H1 (cell line): ENCODE measurements at places on chromosomes 1 and 21. TPM values are rescaled to one million over a fixed set of nuclear protein-coding genes. Genes with fewer than 3 reads are reported as not detected.

HOOK1 gene
- total RNA-seq, result 34.5 and 39.5 TPM in 2 replicates

CRP gene
- total RNA-seq, result not detected in 2 replicates

DNA sequence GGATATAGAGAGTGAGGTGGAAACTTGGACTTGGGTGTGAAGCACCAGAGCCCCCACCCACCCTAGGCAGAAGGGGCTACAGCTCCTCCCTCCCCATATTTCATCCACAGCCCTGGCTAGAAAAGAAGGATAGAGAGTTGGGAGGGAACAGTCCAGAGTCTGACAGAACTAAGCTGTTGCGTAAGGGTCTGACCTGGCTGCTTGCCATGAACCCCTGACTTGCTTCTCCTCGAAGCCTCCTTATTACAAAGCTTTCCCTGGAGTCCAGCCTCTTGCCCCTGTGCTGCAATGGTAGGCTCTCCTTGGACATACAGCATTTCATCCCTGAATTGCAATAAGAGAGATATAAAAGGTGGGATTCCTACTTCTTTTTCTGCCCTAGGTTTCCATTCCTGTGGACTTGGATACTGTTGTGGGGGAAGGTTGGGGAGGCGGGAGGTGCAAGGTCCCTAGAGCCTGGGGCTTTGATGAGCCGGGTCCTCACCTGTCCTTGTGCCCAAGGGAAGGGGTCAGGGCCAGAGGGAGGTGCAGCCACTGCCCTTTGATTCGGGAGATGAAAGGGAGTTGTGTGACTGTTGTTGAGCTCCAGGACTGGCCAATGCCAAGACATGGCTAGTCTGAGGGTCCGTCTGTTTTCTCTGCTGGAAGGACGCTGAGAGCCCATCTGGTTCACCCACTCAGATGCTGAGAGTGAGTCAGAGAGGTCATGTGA, 2.7 kb downstream of the RHBG start:
- no peaks in the 10 kb centered on the region for H3K36me3 ChIP-seq
- no peak overlapping the region for H3K4me3 ChIP-seq
- no peak for DNase-seq
- H3K4me1 ChIP-seq, result peaks cover 7% of the 10 kb centered on the region
- H3K27ac ChIP-seq, result no peak overlapping the region

- DNase-seq, result no peak
- no peak overlapping the region for H3K27ac ChIP-seq
- H3K4me1 ChIP-seq, result no peaks in the 10 kb centered on the region
- no peaks in the 10 kb centered on the region for H3K36me3 ChIP-seq
- no peaks in the 10 kb centered on the region for H3K27me3 ChIP-seq
These were observed 491.6 kb upstream of the C1orf87 start for GRCh38 chr1:60564916-60565750.

DNA sequence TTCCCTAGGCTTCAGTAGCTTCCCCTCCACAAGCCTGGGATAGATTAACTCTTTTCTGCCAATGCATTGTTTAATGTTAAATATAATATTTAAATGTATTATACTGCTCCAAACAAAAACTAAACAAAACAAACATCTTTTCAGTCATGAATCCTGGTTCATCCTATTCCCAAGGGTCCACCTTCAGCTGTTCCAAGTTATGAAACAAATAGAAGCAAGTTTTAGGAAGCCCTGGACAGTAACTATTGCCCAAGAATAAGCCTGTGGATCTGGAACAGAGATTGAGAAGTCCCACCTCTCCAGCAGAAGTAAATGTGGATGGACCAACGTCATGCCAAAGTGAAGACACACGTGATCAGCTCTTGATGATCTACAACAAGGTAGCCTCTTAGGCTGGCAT, 408.1 kb downstream of the SETD4 start:
- no peak for DNase-seq
- H3K36me3 ChIP-seq, result no peaks in the 10 kb centered on the region
- H3K4me3 ChIP-seq, result no peak overlapping the region

GRCh38 chr1:7401814-7402547, 369.1 kb upstream of the VAMP3 start:
- H3K4me1 ChIP-seq, result peaks cover 2% of the 10 kb centered on the region; the same call in 1 of the 2 replicates
- no peak overlapping the region for H3K4me3 ChIP-seq
- no peaks in the 10 kb centered on the region for H3K36me3 ChIP-seq
- peak; percentile 34 for DNase-seq
- no peak overlapping the region for H3K27ac ChIP-seq

DNA sequence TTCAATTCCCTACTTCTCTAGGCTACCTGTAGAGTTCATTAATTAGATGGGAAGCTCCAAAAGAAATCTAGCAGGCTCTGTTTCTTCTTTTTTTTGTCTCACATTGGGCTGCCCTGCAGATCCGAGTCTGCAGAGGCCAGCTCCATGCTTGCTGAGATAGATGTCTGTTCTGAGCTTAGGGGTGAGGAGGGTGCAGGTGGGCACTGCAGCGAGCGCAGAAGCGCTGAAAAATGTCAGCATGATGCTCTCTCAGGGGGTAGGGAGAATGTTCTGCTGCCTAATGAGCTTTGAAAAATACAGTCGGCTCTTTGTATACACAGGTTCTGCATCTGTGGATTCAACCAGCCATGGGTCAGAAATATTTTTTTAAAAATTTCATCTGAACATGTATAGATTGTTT, 56.8 kb upstream of the KCNA3 start:
- DNase-seq, result no peak
- no peak overlapping the region for H3K4me3 ChIP-seq
- H3K27me3 ChIP-seq, result no peaks in the 10 kb centered on the region
- no peaks in the 10 kb centered on the region for H3K4me1 ChIP-seq
- no peak overlapping the region for H3K27ac ChIP-seq

DNA sequence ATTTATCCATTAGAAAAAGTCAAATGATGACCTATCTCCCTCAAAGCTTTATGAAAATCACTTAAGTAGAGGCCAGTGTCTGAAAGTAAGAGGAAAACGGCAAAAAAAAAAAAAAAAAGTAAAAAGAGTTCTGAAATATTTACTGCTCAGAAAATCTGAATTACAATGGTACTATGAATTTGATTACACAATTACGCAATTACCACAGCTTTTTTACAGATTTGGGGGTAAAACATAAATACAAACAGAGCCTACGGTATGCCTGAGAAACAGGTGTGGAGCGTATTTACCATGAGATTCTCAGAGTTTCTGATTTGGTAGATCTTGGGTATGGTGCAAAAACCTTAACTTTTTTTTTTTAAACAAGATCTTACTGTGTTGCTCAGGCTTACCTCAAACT, 15.9 kb upstream of the FBXO28 start:
- DNase-seq, result no peak
- no peak overlapping the region for H3K4me3 ChIP-seq
- H3K27me3 ChIP-seq, result no peaks in the 10 kb centered on the region
- no peak overlapping the region for H3K27ac ChIP-seq
- no peaks in the 10 kb centered on the region for H3K36me3 ChIP-seq
- H3K4me1 ChIP-seq, result no peaks in the 10 kb centered on the region

GRCh38 chr1:53740621-53741105, 1.7 kb upstream of the GLIS1 start:
- peaks cover 52% of the 10 kb centered on the region for H3K27me3 ChIP-seq
- H3K36me3 ChIP-seq, result no peaks in the 10 kb centered on the region
- DNase-seq, result no peak
- peaks cover 3% of the 10 kb centered on the region for H3K4me1 ChIP-seq
- H3K4me3 ChIP-seq, result no peak overlapping the region

DNA sequence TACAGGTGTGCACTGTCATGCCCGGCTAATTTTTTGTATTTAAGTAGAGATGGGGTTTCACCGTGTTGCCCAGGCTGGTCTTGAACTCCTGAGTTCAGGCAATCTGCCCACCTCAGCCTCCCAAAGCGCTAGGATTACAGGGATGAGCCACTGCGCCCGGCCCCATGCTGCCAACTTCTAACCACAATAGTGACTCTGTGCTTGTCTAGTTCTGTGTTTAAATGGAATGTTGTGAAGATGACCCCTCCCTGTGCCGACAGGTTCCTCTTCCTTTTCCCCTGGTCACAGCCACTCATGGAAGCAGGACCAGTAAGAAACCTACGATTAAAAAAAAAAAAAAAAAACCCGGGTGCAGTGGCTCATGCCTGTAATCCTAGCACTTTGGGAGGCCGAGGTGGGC, 4.7 kb downstream of the MAP1LC3C start:
- H3K27me3 ChIP-seq, result no peaks in the 10 kb centered on the region
- H3K27ac ChIP-seq, result no peak overlapping the region
- H3K36me3 ChIP-seq, result no peaks in the 10 kb centered on the region
- no peak overlapping the region for H3K4me3 ChIP-seq
- peaks cover 2% of the 10 kb centered on the region for H3K4me1 ChIP-seq

- no peaks in the 10 kb centered on the region for H3K27me3 ChIP-seq
- H3K4me1 ChIP-seq, result peaks cover 2% of the 10 kb centered on the region
- H3K27ac ChIP-seq, result no peak overlapping the region
- no peaks in the 10 kb centered on the region for H3K36me3 ChIP-seq
- no peak for DNase-seq
- no peak overlapping the region for H3K4me3 ChIP-seq
These were observed 711.2 kb downstream of the MRPL39 start for GRCh38 chr21:24895885-24896734.

PPIAL4G gene
- not detected in 2 replicates for total RNA-seq

DNA sequence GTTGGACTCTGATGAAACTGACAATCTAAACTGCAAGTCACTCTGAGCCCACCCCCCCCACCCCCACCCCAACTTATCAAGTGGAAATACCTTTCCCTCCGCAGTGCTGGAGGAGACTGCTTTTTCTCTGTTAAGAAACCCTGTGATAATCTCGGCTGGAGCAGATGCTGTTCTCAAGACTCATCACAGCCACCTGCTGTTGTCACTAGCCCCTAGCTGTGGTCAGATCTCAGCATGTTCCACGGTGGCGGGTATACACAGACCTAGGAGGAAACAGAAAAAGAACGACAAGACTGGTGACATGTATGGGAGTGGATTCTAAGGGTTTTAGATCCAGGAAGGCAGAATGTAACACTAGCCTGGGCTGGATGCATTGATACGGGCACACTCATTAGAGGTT, 2.3 kb downstream of the ACTL8 start:
- H3K27ac ChIP-seq, result no peak overlapping the region
- H3K4me1 ChIP-seq, result no peaks in the 10 kb centered on the region
- H3K27me3 ChIP-seq, result 0 out of 2 replicates have a peak, but pooled peaks cover 3% of the 10 kb centered on the region
- no peak overlapping the region for H3K4me3 ChIP-seq

GRCh38 chr1:209600541-209600940, 17.0 kb downstream of the CAMK1G start:
- no peaks in the 10 kb centered on the region for H3K36me3 ChIP-seq
- H3K27me3 ChIP-seq, result no peaks in the 10 kb centered on the region
- no peak overlapping the region for H3K27ac ChIP-seq
- DNase-seq, result no peak

DNA sequence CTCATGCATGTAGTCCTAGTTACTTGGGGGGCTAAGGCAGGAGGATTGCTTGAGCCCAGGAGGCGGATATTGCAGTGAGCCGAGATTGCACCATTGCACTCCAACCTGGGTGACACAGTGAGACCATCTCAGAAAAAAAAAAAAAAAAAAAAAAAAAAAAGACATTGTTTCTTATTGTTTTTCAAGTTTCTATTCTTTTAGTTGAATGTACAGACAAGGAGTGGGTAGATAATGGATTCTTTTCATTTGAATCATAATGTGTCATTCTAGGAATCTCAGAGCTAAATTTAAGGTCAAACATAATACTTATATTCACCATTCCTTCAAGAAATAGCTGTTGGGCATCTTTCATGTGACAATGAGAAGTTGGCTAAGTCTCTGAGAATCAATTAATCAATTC, 157.0 kb upstream of the C21orf91 start:
- no peaks in the 10 kb centered on the region for H3K4me1 ChIP-seq
- no peak for DNase-seq
- H3K36me3 ChIP-seq, result no peaks in the 10 kb centered on the region
- H3K4me3 ChIP-seq, result no peak overlapping the region

GRCh38 chr1:219710529-219711194, 97.8 kb upstream of the ZC3H11B start:
- no peaks in the 10 kb centered on the region for H3K36me3 ChIP-seq
- no peaks in the 10 kb centered on the region for H3K27me3 ChIP-seq
- DNase-seq, result no peak
- H3K27ac ChIP-seq, result no peak overlapping the region

DNA sequence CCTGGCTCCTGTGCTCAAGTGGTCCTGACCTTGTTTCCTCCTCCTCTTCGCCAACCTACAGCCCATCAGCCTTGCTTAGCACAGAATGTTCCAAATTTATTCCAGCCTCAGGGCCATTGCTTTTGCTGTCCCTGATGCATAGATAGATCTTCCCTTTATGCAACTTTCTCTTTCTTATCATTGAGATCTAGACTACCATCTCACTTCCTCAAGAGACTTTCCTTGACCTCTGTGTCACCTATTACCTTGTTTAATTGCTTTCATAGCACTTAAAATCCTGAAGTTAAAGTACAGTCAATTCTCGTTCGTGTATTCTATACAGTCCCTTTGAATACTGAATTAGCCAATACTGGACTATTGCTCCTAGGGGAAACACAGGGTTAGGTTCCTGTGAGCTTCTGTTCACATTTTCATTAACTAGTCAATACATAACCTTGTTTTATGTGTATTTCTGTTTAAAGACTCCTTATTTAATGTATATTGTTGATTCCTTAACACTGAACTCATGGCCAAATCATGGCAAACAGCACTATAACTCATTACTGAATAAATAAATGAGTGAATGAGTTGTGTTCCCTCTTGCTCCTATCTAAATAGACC, 26.2 kb upstream of the MCOLN3 start:
- H3K27me3 ChIP-seq, result no peaks in the 10 kb centered on the region
- no peak overlapping the region for H3K4me3 ChIP-seq
- H3K27ac ChIP-seq, result no peak overlapping the region
- H3K36me3 ChIP-seq, result no peaks in the 10 kb centered on the region

- DNase-seq, result peak; percentile 63
- no peak overlapping the region for H3K4me3 ChIP-seq
- no peak overlapping the region for H3K27ac ChIP-seq
- peaks cover 10% of the 10 kb centered on the region for H3K4me1 ChIP-seq
- H3K36me3 ChIP-seq, result no peaks in the 10 kb centered on the region
These were observed 100.5 kb upstream of the ZBTB40 start for GRCh38 chr1:22350924-22351767.

- no peaks in the 10 kb centered on the region for H3K36me3 ChIP-seq
- H3K27ac ChIP-seq, result no peak overlapping the region
- H3K4me3 ChIP-seq, result no peak overlapping the region
- no peaks in the 10 kb centered on the region for H3K4me1 ChIP-seq
- no peaks in the 10 kb centered on the region for H3K27me3 ChIP-seq
These were observed 159.8 kb downstream of the GRIK3 start for GRCh38 chr1:36874271-36875060.

DNA sequence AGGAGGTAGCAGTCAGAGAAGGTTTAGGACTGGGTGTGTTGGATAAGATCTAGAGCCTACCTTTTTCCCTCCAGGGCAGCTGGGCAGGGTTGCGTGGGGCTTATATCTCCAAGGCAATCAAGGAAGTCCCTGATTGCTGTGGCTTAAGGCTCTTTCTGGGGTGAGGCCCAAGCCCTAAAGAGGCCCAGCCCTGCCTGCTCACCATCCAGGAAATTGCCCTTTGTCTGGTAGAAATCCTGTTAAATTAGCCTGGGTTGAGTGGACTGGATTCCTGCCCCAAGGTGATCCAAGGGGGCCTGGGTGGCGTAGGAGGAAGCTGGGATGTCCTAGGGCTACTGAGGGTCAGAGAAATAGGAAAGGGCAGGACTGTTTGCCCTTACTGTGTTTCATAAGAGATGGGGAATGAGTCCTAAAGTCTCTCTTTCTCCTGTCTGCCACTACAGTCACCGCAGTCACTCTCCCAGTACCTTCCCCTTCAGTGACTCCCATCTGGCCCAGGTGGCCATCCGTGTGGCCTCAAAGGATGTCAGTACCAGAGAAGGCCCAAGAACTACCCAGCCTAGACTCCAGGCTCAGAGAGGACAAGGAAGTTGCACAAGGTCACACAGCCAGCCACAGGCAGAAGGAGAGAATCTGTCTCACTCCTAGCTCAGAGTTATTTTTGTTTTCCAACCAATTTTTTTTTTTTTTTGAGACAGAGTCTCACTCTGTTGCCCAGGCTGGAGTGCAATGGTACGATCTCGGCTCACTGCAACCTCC, 25.8 kb downstream of the MFSD2A start:
- H3K4me1 ChIP-seq, result no peaks in the 10 kb centered on the region; the same call in none of the 2 replicates
- H3K27ac ChIP-seq, result no peak overlapping the region
- H3K27me3 ChIP-seq, result no peaks in the 10 kb centered on the region
- no peak for DNase-seq
- H3K36me3 ChIP-seq, result no peaks in the 10 kb centered on the region
